Eye (tissue), 1 donor: ENCODE measurements at places on chromosomes 7 and 10.

DNA sequence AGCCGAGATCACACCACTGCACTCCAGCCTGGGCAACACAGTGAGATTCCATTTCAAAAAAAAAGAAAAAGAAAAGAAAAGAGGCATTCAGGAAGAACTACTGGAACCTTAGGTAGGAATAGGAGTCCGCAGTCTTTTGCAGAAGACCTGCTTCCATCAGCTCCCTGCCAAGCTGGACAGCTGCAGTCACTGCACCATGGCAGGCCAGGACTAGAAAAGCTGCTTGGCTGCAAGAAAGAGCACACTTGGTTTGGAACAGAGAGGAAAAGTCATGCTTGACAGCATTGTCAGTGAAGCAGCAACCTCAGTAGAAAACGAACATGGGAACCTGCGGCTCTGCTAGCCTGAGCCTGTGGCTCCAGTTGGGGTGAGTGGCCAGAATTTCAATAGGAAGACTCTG is 104.3 kb downstream of the MARCHF5 start:
- DNase-seq = no peak

- DNase-seq = no peak
These were observed 6.1 kb upstream of the VCL start for GRCh38 chr10:73991884-73992245.

GRCh38 chr7:142992427-142992826 is 30.3 kb upstream of the KEL start:
- no peak for DNase-seq

DNA sequence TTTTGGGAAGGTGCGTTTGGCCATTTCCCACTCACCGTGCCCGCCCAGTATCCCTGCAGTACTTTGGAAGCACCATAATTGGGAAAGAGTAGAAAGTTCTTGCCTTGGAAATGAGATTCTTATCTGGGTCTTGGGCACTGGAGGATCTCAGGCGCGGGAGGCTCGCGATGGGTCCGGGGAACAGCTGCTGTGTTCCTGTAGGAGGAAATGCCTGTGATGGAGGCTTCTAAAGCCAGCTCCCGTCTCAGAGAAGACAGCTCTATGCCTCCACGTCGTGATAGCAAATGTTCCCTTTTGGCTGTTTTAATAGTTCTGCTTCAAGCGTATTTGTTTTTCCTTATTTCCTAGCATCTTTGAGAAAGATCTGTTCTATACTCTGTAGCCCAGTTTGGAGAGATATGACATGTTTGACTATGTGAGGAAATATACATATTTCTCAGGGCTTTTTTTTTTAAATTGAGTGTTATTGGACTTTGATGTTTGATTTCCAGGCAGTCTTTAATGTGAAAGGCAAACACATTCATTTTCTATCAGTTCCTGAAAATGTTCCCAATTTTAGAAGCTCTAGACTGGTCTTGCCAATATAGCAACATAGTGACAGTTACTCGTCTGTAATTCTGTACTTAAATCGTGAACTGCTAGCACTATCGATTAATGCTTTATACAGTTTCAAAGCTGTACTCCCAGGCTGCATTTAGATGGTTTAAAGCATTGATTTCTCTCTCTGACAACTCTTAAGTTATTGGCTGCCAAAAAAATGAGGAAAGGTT is 280.8 kb downstream of the DPP6 start:
- DNase-seq = no peak

DNA sequence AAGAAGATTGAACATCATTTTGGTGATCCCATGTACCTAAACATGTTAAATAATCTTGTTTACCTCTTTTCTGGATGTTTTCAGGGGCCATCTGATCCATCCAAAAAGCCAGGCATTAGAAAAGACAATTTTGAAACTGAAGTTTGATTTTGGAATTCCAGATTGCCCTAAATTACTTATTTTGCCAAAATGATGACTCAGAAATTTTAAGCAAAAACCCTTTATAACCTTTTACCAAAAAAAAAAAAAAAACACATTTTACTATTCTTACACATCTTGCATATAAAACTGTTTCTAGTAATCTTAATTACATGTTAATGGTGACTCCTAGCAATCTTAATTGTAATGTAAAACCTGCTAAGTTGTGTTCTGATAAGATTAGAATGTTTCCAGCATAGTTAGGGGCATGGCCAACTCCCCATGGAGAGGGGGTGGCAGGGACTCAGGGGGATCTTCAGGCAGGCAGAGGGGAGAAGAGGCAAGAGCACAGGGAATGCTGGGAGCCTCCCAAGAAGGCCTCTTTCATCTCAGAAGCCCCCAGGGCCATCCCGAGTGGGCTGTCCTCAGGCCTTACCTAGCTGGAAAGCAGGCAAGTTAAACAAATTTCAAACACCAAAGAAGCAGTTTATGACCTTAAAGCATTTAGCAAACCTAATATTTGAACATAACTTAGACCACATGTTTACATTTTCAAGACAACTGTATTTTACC is 25.8 kb upstream of the AKR1C3 start:
- no peak for DNase-seq
